AG09319 (cell line): ENCODE measurements at places on chromosomes 2 and 18.
A peak's percentile ranks its signal among the peaks of the same experiment; 100 is the strongest.

- peak; percentile 79 for DNase-seq
These were observed 11.3 kb upstream of the DPP4 start for GRCh38 chr2:162085090-162085891.

GRCh38 chr18:9684881-9685614 is 23.1 kb upstream of the RAB31 start:
- DNase-seq = no peak

GRCh38 chr2:73736378-73736777 is 767 bp downstream of the TPRKB start:
- DNase-seq = no peak

DNA sequence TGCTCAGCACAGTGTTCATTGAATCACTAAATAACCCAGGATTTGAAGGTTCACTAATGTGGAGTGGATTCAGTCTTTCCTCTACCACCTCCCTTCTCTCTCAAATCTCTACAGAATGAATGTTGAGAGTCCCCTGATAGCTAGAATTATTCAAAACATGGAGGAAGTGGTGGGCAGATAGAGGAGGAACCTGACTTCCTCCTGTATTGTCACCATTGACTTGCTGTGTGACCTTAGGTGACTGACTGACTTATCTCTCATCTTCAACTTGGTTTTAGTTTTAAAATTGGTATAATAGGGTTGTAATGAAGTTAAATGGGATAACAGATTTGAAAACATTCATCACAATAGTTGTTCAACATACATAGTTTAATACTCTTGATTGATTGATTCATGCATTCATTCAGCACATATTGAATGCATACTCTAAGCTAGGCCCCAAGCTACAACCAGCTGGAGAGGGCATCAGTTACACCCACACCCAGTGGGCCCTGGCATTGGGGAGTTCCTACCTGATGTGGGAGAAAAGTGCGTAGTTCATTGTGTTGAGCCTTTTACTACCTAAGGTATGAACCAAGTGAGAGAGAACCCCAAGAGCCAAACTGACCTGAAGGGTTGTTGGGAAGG is 96.0 kb downstream of the WDR7 start:
- DNase-seq = no peak

DNA sequence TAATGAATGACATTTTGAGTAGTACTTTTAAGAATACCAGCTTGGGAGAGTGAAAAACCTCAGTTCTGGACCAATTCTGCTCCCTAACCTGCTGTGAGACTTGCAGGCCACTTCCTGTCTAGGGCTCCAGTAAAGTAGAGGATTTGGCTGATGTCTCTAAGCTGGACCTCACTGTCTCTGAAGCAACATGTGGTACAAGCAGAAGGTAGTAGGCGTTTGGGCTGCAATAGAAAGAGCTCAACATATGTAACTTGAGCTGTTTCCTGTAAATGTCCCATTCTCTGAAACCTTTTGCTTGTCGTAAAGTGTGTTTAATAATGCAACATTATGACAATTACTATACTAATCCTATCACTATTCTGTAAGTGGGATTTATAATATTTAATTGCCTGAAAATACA is 213.1 kb downstream of the MYO3B start:
- DNase-seq = no peak

DNA sequence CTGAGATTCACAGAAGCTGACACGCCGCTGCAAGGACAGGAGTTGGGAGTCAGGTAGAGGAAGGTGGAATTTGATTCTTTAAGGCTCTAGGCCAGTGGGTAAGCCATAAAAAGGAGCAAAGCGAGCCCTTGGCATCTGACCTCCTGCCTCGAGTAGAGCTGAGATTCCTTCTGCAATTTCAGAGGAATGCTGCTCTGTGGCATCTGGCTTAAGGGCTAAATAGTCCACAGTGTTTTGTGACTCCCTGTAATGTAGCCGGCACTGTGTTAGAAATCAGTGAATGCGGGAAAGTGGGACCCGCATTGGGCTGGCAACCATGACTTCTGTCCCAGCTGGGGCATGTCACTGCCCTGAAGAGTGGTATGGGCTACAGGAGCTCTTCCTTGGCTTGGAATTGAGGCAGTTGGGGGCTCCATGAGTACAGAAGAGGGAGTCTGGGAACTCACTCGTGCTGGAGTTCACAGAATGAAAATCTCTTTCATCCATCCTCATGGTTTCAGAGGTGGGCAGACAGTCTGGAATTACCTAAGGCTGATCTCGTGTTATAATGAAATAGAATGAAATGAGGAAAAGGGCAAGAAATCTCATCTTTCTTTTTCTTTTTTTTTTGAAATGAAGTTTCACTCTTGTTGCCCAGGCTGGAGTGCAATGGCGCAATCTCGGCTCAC is 12.7 kb upstream of the MYCN start:
- DNase-seq = no peak

- DNase-seq = no peak
These were observed 249.6 kb downstream of the DCDC2C start for GRCh38 chr2:3952866-3953516.

DNA sequence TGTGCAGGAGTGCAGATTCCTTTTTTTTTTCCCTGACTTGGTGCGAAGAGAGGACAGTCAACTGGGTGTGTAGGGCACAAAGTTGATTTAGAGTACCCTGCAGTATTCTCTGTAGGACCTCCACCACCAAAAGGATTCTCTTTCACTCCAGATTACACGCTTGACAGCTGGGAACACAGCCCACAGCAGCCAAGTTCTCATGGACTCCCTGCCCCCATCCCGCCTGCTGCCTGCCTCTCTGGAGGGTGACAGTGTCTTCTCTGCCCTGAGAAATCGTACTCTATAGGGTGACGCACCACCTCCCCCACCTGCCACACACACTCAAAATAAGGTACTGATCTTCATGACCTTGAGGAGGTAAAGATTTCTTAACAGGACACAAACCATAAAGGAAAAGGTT is 26.6 kb upstream of the IHH start:
- no peak for DNase-seq

GRCh38 chr18:2304378-2305175 is 266.7 kb downstream of the METTL4 start:
- DNase-seq = no peak

GRCh38 chr2:2808551-2809058 is 477.5 kb upstream of the MYT1L start:
- DNase-seq = no peak

DNA sequence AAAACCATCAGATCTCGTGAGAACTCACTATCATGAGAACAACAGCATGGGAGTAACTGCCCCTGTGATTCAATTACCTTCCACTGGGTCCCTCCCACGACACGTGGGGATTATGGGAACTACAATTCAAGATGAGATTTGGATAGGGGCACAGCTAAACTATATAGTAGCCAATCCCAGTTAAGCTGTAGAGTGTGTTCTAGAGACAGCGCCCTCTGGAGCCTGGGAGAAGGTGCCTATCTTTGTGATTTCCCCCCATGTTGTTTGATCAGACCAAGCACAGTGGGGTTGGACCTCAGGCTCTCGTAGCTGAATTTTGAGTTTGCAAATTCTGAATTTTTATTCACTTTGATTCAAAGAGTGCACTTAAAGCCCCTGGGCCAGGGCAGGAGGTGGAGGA is 108.2 kb upstream of the TWIST2 start:
- no peak for DNase-seq

GRCh38 chr18:50839341-50839740 is 19.5 kb upstream of the MRO start:
- no peak for DNase-seq

GRCh38 chr2:178110681-178111080 is 1.6 kb upstream of the RBM45 start:
- DNase-seq = no peak

DNA sequence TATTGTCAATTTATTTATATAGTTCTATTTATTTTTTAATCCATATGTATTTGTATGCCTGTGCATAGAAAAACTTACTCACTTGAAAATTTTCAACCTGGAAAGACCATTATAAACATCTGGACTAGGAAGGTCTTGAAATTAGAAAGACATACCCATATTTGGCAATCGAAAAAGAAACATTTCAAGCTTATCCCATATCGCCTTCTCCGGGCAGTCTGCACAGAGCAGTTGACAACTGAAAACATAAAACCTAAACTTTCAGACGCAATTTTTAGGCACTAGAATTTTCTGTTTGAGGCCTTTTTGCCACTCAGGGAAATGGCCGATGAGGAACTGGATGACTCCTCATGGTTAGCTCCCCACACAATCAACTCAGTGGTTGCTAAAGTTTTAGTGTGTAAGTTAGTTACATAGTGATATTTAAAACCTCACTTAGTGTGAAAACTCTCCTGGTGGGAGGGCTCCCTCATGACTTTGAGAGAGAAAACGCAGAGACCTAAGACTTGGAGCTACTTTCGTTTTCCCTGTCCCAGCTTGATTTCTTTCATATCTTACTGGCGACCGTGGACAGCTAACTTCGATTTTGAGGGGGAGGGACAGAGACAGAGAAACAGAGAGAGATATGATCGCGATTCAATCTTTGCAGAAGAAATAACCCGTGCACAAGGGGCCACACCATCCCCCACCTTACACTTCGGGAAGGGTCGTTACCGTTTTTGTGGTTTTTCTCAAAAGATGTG is 3.2 kb upstream of the HOXD12 start:
- no peak for DNase-seq

- no peak for DNase-seq
These were observed 33.8 kb upstream of the ACYP2 start for GRCh38 chr2:54081574-54081973.

- DNase-seq = no peak
These were observed 9.7 kb upstream of the WNT10A start for GRCh38 chr2:218870984-218871344.

GRCh38 chr2:146229508-146230155 is 1615.2 kb upstream of the ACVR2A start:
- DNase-seq = no peak

GRCh38 chr2:136750065-136750464 is 15.3 kb upstream of the THSD7B start:
- no peak for DNase-seq

DNA sequence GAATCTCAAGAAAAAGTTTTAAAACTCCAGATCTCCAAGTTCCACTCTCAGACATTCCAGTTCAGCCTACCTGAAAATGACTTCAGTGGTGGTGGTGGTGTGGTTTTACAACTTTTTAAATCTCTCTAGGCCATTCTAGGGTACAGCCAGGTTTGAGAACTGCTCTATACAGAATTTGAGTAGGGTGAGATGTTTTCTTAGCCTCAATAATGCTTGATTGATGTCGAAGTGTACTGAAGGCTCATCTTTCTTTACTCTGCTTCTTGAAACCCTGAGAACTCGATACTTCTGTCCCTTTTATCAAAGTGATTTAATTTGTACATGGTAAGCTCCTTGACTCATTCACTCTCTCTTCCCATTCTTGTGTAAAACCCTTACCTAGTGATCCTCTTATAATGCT is 143.8 kb downstream of the FAM124B start:
- DNase-seq = no peak
